ENCODE measurements at places on chromosomes 7 and 10. TPM values are rescaled to one million over a fixed set of nuclear protein-coding genes. Genes with fewer than 3 reads are reported as not detected.

WIPF3 gene
- 0.95 TPM for total RNA-seq

GRCh38 chr10:62577076-62577475 is 202.9 kb downstream of the ZNF365 start:
- no peak for DNase-seq

CALCR gene
- total RNA-seq: 0.26 TPM

CHRM2 gene
- total RNA-seq: 19.8 TPM

DNA sequence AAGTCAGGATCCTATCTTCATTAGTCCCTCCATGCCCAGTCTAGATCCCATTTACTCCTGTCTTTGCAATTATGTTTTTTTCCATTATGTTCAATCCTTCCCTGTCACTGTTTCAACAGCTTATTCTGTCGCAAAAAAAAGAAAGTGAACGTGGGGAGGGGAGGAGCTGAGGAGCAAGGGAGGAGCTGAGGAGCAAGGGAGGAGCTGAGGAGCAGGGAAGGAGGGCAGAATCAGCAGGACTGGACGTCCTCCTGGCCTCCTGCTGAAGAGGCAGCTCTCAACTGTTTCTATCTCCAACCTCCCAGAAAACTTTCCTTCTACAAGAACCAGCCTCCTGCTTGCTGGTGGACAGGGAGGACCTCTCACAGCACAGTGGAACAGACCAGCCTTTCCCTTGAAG is 26.0 kb downstream of the LARP4B start:
- no peak for DNase-seq

HOXA10 gene
- total RNA-seq: 23.2 TPM

SPAM1 gene
- not detected for total RNA-seq

DNA sequence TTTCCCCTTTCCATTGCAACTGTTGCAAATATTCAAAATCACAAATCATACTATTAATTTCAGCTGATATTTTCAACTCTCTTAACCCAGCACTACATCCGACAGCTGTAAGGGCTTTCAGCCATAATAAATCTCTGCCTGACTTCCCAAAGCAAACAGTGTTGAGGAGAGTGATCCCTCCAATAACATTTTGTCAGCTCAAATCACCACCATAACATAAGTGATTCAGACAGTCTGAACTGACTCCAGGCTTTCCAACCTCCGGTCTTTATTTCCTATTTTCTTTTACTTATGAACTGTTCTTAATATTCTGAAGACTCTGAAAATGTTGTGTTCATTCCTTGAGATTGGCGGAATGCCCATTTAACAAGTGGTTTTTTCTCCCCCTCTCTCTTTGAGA is 1085.9 kb downstream of the GATA3 start:
- DNase-seq: no peak

- no peak for DNase-seq
Measured at GRCh38 chr7:123024989-123025758, 29.7 kb upstream of the TAS2R16 start.

EPO gene
- total RNA-seq: not detected

Data from urinary bladder (tissue), 4 donors.